ENCODE measurements at places on chromosomes 13 and 19.

- DNase-seq = no peak
These were observed 1.7 kb downstream of the CD320 start for GRCh38 chr19:8306235-8307054.

GRCh38 chr19:49840321-49840720, 10.6 kb upstream of the PTOV1 start:
- no peak for DNase-seq

- DNase-seq = no peak
These were observed 5.0 kb downstream of the SIGLEC9 start for GRCh38 chr19:51129716-51130115.

- DNase-seq = no peak
These were observed 104.5 kb upstream of the DIAPH3 start for GRCh38 chr13:60268203-60268555.

DNA sequence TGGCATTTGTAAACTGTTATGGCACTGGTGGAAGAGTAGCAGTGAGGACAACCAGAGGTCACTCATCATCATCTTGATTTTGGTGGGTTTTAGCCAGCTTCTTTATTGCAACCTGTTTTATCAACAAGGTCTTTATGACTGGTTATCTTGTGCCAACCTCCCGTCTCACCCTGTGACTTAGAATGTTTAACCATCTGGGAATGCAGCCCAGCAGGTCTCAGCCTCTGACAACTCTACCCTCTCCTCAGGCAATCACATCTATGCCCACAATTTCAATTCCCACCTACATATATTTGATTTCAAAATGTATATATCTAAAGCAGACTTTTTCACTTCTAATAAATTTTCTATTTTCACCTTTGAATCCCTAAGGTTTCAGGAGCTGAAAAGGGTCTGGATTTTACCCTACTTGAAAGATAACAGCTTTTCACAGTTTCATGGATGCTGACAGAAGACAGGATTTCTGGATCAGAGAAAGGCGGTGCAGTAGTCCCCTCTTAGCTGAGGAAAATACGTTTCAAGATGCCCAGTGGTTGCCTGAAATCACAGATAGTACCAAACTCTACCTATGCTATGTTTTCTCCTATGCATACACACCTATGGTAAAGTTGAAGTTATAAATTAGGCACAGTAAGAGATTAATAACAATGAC, 1171.8 kb downstream of the DIAPH3 start:
- DNase-seq = no peak

GRCh38 chr13:20441056-20441455, 84.6 kb downstream of the CRYL1 start:
- DNase-seq = no peak

DNA sequence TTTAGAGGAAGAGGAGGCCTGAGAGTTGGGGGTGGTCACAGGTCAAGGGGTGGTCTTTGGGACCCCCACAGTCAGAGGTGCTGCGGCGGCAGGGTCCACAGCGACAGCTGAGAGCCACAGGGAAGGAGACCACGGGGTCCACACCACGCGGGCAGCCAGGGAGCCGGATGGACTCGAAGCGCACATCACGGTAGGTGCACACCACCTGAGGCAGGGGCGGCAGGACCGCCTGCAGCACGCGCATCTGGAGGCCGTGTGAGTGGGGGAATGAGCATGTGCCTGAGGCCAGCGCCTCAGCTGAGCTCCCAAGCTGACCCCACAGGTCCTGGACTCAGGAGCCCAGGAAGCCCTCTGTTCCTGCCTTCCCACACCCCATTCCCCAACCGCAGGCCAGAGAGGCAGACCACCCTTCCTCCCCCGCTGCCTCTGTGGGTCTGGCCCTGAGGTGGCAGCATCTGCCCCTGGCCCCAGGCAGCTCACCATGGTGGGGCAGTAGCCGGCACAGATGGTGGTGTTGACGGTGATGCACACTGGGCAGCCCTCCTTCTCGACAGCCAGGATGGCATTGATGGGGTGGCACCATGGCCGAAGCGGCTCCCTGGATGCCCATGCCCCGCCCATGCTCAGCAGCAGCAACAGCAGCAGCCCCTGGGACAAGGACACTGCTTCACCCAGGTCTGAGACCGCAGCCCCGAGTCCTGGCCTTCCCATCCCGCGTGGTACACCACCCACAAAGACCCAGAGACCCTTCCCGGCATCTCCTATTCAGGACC, 638 bp downstream of the LHB start:
- no peak for DNase-seq

DNA sequence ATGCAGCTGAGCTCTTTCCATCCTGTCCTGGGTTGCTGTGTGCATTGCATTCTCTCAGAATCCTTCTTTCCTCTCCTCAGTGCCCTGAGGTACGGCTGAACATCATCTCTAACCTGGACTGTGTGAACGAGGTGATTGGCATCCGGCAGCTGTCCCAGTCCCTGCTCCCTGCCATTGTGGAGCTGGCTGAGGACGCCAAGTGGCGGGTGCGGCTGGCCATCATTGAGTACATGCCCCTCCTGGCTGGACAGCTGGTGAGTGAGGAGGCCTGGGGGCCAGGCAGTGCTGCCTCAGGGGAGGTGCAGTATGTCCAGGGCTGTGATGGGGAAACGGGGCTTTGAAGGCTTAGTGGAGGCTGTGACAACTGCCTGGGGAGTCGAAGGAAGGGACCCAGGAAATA, 29.8 kb downstream of the PPP2R1A start:
- no peak for DNase-seq

GRCh38 chr13:51666374-51666773, 82.1 kb downstream of the WDFY2 start:
- no peak for DNase-seq

DNA sequence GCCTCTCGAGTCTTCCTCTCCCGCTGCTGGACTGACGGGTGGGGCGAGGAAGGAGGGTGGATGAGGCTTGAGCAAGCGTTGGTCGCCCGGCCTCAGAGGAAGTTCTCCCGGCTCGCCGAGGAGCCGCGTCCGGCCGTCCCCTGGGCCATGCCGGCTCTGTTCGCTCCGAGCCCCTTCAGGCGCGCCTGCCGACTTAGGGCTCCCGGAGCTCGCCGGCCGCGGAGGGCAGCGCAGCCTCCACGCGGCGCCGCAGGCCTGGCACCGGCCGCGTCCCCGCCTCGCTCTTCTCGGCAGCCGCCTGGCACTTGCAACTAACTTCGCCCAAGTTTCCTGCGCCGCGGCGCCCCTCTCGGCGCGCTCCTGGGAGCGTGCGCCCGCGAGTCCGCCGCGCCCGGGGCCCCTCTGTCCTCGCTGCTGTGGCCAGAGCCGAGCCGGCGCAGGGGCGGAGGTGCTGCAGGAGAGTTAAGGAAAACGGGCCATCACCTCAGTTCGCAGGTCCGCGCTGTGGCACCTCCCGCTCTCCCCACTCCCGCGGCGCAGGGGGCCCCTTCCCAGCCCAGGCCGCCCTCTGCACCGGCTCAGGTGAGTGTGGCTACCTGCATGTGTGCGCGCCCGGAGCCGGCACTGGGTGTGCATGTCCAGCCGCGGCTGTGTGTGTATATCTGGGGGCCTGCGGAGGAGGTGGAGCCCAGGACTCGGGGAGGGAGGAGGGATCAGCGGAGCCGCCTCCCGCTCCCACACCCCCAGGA, 641 bp upstream of the SOX21 start:
- no peak for DNase-seq

- no peak for DNase-seq
These were observed 33.1 kb upstream of the ZNF536 start for GRCh38 chr19:30338878-30339623.

- peak; percentile 59 for DNase-seq
These were observed 1.0 kb downstream of the REX1BD start for GRCh38 chr19:18589380-18590272.

DNA sequence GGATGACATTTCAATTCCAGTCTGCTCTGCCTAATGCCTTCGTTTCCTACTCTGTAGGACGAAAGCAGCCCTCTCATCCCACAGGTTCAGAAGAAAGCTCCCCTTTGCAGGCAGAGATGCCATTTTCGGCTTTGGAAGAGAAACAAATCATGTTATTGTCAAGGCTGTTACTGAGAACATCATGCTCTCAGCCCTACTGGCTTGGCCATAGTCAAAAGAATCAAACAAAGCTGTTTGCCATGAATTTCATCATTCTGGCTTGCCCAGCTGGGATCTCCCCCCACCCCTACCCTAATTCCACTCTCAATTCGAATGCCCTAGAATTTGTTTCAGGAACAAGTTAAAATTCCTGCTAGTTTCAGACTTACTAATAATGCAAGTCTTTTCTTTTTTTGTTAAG, 162.3 kb upstream of the SERP2 start:
- DNase-seq = no peak

DNA sequence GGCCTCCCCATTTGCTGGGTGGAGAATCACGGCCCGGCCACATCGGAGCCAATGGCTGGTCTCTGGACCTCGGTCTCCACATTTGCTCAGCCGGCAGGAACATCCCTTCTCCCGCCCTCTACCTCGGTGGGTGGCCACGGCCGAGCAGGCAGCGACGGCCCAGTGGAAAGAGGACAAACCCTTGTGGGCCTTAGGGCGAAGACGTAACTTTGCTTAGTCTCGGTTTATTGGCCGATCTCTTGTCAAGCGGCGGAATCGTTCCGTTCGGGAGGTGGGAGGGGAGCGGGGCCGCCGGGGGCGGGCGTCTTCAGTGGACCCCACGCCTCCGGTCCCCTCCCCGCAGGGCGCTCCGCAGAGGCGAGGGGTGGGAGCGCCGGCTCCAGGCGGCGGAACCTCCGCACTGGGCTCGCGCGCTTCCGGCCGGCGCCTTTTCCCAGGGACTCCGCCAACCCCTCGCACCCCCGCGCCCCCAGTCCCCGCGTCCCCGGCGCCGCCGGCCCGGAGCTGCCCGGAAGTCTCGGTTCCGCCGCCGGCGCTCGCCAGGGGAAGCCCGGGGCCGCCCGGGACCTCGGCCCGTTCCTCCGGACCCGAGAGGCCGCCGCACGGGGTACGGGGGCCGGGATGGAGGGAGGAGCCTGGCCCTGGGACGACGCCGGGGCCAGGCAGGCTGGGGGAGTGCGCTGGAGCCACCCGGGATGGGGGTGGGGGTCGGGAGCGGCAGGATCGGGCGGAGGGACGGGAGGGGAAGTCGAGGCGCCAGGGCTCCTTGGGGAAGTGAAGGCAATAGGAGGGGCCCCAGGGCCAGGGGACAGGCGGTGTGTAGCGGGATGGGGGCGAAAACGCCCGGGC, at the start of gene ZNF580:
Gene ZNF580, plus strand, starts transcription at position 426 of the 849 bp plus-strand sequence. CDS start 1,507 bp downstream, outside the sequence.
- no peak for DNase-seq

- DNase-seq = no peak
These were observed 12.0 kb downstream of the TGDS start for GRCh38 chr13:94583926-94584325.

- no peak for DNase-seq
These were observed 1521.0 kb downstream of the UQCRFS1 start for GRCh38 chr19:27691991-27692390.

DNA sequence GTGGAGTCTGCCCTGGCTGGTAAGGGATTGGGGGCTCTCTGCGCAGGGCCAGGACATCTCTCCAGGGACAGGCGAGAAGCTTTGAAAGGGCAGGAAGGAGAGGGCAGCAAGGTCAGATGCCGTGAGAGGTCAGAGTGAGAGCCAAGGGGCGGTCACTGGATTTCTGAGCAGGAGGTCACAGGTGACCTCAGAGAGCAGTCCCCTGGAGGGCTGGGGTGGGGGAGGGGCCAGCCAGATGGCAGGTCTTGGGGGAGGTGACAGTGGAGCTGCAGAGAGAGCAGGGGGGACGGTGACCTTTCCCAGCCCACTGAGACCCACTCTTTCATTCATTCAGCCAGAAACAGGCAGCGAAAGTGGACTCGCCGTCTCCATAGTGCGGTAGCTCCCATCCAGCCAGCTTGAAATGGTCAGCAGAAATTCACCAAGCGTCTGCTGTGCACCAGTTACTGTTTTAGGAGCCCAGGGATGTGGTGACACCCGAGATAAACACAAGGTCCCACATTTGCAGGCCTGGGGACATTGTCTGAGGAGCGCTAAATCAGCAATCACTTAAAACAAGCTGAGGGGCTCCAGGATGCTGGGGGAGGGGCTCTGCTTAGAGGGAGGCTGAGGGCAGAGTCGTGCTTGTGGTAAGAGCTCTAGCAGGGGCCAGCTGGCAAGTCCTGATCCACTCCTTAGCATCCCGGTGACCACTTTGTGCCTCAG, 10.2 kb downstream of the CARM1 start:
- DNase-seq = no peak

DNA sequence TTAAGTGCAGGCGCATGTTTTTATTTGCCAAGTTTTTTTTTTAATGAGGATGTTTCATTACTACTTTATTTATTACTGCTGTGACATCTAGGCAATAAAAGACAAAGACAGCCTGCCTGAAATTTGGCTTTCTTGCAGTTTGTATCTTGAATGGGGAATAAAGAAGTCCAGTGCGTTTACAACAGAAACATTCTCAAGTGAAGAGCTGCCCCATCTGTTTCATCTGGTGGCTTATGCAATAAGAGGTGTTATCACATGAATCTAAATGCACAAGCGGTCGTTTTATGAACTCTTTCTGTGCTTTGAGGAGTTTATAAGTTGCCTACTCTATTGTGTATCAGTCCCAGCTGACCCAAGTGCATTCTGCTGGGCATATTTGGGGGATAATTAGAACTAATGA, 12.6 kb upstream of the MAB21L1 start:
- DNase-seq = no peak

DNA sequence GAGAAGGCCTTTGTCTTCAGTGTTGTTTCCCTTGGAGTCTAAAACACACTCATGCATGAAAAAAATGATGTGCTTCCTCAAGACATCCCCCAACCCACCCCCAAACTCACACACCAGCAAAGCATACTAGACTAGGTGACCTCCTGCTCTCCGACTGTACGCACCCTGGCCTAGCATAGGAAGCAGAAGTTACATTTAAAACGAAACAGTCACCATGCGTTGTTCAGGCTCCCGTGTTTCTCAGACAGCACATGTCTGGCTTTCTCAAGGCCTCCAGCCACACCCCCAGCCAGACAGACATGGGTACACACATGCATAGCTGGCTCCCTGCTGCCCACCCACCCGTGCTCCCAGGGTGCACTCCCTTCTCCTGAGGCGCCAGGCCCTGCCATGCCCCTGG, 28.7 kb upstream of the C1QTNF9 start:
- DNase-seq = no peak

- DNase-seq = no peak
These were observed 73.1 kb upstream of the MTIF3 start for GRCh38 chr13:27523346-27524073.

DNA sequence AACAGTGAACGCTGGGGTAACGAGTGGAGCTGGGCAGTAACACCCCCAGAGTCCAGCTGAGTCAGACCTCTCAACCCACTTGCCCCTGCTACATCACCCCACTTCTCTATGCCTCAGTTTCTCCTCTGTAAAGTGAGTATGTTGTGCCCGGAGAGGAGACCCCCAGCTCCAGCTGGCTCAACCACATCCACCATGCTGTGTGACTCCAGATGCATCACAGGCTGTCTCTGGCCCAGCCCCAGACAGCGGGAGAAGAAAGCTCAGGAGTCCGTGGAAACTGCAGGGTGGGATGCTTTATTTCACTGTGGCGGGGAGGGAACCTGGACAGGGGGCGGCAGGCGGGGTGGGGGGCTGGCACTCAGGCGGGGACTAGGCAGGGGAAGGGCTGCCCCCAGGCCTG, 9.6 kb upstream of the ELL start:
- DNase-seq = no peak

GRCh38 chr13:74773248-74773647, 639.0 kb upstream of the KLF12 start:
- DNase-seq = no peak

- no peak for DNase-seq
These were observed 30.7 kb downstream of the MIPEP start for GRCh38 chr13:23858546-23858945.
